CMK (cell line): ENCODE measurements at places on chromosomes 3 and 15.

- no peak for DNase-seq
Observed at GRCh38 chr15:38652998-38653397, 88.4 kb upstream of the RASGRP1 start.

DNA sequence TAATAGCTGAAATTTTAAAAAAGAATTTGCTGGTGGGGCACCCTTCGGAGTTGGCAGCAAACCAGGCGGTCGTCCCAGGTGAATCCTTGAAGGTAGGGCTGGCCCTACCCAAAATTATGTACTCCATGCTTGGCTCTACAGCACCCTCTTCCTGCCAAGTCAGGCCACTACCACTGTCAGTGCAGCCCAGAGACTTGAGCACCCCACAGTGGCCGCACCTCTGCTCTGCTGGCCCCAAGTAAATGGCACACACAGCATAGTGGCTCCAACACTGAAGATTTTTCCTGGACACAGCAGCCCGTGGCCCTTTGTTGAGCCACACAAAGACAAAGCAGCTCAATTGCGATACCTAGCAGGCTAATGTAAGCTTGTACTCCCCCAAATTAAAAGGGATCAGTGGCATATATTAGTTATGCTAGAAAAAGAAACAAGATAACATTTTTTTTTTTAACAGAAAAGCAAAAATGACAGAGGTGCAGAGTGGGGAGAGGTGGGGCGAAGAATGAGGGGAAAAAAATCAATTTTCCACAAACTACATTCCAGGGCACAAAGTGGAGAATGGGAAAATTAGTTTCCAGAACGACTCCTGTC lies 250.5 kb downstream of the UACA start:
- peak; percentile 68 for DNase-seq

- no peak for DNase-seq
Observed at GRCh38 chr3:47455806-47456452, 19.8 kb downstream of the SCAP start.

DNA sequence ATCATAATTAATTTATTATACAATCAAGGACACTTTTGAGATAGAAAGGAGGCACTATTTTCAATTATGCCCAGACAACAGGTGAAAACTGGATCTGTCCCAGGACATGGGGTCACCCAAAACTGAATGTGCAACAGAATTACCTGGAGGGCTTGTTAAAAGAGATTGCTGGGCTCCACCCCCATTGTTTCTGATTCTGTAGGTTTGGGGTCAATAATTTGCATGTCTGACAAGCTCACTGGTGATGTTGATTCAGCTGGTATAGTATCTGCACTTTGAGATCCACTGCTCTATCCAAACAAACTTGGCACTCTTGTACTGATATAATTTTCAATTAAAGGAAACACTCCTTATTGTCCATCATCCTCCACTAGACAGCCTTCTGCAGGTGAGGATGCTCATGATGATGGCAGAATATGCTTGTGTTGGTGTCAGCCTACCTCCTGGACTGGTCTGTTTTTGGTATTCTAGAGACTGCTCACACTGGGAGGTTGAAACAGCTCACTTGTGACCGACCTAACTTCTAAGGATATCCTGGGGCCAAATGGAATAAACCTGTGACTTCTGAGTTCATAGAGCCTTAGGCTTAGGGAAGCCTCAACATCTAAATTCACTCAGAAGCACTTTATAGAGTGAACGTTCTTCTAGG lies 2.2 kb downstream of the P2RY14 start:
- no peak for DNase-seq
